ENCODE measurements at places on chromosomes 2 and 18.

DNA sequence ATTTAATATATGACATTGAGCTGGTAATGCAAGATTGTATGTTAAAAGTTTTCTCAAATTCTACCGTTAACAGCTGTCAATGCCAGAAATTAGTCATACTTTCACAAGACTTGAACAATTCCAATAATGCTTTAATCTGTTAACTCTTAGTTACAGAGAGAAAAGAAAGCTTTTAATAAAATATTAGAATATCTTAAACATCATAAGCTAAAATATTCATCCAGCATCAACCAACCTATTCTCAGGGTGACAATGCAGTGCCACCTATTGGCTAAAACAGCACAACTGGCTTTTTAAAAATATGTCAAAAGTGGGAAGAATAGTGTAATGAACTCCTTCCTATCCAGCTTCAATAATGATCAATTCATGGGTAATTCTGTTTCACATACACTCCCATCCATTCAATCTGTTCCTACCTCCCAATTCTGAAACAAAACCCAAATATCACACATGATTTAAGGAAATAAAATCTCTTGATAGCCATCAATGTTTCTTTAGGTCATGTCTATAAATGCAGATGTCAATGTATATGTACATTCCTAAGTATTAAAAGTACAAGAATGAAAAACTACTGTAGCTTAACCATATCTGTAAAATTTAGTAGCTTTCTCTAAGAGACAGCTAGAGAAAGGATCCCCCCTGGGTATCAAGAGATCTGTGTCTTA is 79.8 kb upstream of the CCDC141 start:
- DNase-seq = no peak

DNA sequence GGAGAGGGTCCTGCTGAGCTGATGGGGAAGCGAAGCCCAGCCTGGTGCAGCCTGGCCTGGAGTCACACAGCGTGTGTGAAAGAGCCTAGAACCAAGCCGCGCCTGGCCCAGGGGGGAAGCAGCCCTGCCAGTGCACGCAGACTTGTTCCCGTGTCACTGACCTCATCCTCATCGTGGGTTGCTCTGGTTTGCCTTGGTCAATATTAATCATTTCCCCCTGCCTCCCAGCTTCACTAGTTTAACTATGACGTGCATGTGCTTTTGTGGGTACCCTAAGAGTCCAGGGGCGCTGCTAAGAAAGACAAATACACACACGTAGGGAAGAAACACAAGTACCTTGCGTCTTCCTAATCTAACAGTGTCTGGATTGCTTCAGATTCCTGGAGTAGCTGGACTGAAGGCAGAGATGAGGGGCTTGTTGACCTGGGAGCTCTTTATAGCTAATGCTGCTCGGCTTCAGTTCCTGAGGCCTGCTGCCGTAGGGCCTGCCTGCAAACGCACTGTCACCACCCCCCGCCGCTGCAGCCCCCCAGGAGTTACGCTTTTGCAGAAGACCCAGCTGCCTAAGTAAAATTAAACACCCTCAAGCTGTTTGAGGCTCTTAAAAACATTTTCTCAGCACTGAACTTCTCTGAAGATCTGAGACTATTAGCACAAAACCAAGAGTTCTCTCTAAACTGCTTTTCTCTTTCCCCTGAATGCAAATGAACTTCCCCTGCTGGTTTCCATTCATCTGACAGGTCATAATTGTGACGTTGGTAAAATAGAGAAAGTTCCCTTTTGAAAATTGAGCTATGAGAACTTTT is 159.2 kb downstream of the FAM210A start:
- no peak for DNase-seq

DNA sequence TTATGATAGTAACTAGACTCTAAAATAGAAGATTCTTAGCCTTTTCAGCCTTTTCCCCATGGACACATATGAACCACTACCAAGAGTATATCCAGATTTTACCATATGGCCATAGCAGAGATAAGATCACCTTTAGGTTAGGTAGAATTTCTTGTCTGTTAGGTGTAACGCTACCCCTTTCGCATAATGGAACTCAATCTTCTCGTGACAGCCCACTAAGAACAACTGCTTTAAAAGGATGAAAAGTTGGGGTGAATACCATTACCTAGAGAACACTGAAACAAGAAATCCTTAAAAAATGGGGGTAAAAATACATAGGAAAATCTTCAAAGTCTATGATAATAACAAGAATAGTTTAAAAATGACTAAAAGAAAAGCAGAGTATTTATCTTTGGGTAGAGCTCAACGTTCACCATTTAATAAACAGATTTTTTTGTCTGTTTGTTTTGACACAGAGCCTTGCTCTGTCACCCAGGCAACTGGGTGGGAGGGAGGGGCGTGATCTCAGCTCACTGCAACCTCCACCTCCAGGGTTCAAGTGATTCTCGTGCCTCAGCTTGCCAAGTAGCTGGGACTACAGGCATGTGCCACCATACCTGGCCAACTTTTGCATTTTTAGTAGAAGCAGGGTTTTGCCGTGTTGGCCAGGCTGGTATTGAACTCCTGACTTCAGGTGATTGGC is 67.2 kb downstream of the VIL1 start:
- DNase-seq = no peak

- no peak for DNase-seq
Observed at GRCh38 chr2:175152242-175152641, 15.8 kb downstream of the ATF2 start.

DNA sequence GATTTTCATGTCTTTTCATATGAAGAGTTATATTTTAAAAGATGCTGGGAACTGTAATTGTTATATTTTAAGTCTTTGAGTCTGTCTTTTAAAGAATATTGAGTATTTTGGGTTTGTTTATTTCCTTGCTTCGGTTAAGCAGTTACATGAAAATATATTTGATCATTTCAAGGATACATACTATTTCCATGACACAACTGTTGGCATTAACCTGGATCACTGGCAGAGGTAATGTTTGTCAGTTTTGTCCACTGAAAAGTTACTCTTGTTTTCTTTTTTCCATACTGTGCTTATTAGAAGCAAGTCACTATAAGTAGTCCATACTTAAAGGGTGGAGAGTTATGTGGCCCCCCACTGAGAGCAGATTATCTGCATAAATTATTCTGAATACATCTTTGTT is 1142.0 kb upstream of the TMEFF2 start:
- DNase-seq = no peak

- no peak for DNase-seq
Observed at GRCh38 chr2:66699793-66700676, 265.1 kb downstream of the MEIS1 start.

DNA sequence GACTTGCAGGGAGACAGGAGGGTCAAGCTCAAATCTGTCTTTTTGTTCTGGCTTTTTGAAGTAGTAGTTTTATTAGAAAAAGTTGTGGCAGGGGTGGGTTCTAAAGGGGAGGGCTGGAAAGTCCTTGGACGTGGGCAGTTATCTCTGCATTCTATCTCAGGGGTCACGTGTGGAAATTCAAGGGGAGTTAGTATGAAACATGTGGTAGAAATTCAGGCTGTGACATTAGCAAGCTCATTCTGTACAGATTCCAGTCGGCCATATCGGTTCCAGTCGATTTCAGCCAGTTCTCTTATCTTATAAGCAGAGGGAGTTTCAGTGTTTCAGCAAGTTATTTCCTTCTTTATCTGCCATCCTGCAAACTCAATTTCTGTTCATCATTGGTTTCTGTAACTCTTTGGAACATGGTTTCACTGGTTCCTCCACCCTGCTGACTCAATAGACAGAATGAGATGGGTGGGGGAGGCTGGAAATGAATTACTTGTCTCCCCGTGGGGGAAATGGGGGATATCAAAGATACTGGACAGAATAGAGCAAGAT is 53.0 kb downstream of the RAB27B start:
- DNase-seq = no peak

DNA sequence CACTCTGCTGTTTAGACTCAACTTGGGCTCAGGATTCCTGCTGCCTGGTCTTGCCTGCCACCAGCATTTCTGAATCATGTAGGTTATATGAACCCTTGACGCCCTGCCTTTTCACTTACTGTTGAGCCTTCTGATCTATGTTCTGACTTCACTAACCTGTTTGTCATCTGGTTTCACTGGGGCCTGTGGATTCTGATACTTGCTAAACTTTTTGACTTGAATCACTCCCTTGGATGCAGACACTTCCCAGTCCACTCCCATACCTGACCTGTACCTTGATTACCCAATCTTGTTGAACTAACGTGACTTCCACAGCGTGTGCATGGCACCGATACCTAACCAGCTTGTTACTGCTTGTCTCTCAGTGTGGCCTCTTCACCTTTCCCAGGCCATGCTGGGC is 35.6 kb upstream of the SPAG16 start:
- no peak for DNase-seq

DNA sequence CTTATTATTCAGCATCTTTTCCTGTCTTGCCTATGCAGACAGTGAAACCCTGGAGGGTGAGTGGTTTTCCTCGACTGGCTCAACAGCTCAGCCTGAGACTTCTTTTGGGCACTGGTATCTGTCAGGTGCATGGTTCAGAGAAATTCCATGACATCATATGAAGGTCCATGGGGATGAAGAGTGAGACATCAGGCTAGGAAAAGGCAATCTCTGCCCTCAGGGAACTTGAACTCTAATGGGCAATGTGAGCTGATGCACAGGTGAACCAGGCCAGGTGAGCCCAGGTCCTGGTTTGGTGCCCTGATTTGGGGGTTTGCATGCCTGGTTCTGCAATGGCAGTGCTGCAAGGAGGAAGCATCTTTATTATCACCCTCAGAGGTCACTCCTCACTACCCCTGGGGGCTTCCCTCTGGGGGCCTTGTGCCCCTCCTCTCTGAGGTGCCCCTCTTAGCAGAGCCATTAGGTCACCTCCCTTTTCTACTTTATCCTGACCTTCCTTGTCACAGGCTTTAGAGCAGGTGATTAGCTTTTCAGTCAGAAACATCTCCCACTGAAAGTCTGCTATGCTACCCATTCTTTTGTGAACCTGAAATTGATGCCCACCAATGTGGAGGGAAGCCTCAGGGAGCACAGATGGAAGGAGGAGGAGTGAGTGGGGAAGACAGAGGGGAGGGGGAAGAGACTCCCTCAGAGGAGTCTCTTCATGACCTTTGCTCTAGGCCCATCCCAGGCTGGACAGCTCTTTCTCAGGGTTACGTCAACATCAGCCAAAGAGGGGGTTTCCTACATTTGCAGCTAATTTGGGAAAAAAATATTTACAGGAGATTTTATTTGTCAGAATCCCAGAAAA is 47.3 kb downstream of the MERTK start:
- no peak for DNase-seq

DNA sequence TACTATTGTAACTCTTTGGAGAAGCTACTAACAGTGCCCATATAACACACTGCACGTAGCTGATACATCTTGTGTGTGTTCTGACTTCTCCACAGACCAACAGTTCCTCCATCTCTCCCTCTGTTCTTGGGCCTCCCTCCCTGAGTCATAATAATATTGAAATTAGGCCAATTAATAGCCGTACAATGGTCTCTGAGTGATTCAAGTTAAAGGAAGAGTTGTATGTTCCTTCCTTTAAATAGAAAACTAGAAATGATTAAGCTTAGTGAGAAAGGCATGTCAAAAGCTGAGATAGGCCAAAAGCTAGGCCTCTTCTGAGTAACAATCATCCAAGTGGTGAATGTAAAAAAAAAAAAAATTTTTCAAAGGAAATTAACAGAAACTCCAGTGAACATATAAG is 828.4 kb upstream of the CHAC2 start:
- no peak for DNase-seq

DNA sequence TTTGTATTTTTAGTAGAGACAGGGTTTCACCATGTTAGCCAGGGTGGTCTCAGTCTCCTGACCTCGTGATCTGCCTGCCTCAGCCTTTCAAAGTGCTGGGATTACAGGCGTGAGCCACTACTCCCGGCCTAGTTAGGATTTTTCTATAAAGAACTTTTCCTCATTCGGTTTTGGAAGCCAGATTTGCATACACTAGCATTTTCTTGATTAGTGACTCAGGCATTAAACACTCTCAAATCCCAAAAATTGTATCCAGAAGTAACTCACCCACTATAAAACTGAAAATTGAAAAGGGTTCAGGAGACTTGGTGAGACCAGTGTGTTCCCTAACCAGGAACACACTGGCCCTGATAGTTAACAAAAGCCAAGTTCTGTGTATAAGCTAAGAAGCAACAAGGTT is 25.2 kb downstream of the EIF2AK3 start:
- DNase-seq = no peak

GRCh38 chr18:37640504-37640903 is 74.9 kb upstream of the CELF4 start:
- DNase-seq = no peak

DNA sequence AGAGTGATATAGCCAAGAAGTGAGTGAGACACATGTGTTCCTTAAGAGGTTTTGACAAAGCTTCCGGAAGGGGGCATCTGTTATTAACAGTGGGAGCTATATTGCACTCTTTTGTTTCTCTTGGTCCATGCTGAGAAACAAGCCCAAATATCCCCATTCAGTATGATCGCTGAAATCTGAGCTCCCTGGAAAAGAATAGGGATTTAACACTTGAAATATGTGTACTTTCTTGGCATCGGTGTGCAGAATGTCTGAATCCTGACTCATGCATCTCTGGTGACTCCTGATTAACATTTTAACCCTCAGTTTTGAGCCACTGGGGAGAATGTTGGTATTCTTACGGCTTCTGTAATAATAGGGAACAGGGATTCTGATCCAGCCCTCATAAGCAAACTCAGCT is 448.1 kb downstream of the TSN start:
- DNase-seq = no peak

GRCh38 chr2:230772156-230772555 is 59.5 kb downstream of the CAB39 start:
- DNase-seq = no peak

DNA sequence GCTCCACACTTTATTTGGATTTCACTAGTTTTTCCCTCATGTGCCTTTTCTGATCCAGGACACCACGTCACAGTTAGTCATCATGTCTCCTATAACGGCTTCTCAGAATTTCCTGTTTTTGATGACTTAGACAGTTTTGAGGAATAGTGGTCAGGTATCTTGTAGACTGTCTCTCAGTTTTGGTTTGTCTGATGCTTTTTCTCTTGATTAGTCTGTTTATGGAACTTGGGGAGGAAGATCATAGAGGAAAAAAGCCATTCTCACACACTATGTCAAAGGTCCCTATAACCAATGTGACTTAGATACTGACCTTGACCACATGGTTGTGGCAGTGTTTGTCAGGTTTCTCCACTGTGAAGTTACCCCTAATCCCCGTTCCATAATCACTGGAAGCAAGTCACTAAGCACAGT is 89.0 kb downstream of the RAPH1 start:
- DNase-seq = no peak

- peak; percentile 33 for DNase-seq
Observed at GRCh38 chr2:79219383-79219988, 59.9 kb upstream of the REG3A start.

DNA sequence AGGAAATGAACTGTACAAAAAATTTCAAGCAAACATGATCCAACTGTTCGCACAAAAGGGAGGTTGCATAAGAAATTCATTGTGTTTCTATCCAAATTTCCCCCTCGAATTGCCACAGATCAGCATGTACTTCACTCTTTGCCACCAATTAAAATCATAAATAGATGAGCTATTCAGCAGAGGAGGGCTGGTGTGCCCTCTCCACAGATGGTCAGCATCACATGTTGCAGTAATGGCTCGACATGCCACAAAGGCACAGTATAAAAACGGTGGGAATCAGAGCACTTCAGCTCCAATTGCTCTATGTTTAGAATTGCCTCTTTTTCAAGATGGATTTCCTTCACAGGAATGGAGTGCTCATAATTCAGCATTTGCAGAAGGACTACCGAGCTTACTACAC is at the start of gene G6PC2:
G6PC2 (plus strand) TSS at position 289 of the 400 bp plus-strand sequence; CDS start at position 330, 41 bp downstream.
- no peak for DNase-seq
